Regular cardiac myocyte (primary cell): ENCODE measurements at places on chromosomes 12 and 14. TPM values are rescaled to one million over a fixed set of nuclear protein-coding genes. Genes with fewer than 3 reads are reported as not detected.

The PITPNM2 gene
- total RNA-seq, result 2.0 and 3.5 TPM in 2 replicates

The VEZT gene
- 57.3 and 79.2 TPM in 2 replicates for total RNA-seq

The PPM1H gene
- total RNA-seq, result 1.9 and 3.9 TPM in 2 replicates

The KLRC2 gene
- total RNA-seq, result not detected in 2 replicates

The RD3L gene
- not detected in 2 replicates for total RNA-seq

The TAS2R43 gene
- total RNA-seq, result 0.19 and 1.4 TPM in 2 replicates

The HPD gene
- total RNA-seq, result 0.28 TPM in 1 of 2 replicates, not detected in the other

The TMEM253 gene
- total RNA-seq, result not detected in 2 replicates

The KHNYN gene
- total RNA-seq, result 45.6 and 53.8 TPM in 2 replicates

The GPR137C gene
- 0.56 and 0.58 TPM in 2 replicates for total RNA-seq

The HOXC5 gene
- total RNA-seq, result under 0.01 TPM in 1 of 2 replicates, not detected in the other

The LRRC10 gene
- total RNA-seq, result not detected in 2 replicates
